Fibroblast of mammary gland (primary cell): ENCODE measurements at places on chromosomes 5 and 9.
A peak's percentile ranks its signal among the peaks of the same experiment; 100 is the strongest.

DNA sequence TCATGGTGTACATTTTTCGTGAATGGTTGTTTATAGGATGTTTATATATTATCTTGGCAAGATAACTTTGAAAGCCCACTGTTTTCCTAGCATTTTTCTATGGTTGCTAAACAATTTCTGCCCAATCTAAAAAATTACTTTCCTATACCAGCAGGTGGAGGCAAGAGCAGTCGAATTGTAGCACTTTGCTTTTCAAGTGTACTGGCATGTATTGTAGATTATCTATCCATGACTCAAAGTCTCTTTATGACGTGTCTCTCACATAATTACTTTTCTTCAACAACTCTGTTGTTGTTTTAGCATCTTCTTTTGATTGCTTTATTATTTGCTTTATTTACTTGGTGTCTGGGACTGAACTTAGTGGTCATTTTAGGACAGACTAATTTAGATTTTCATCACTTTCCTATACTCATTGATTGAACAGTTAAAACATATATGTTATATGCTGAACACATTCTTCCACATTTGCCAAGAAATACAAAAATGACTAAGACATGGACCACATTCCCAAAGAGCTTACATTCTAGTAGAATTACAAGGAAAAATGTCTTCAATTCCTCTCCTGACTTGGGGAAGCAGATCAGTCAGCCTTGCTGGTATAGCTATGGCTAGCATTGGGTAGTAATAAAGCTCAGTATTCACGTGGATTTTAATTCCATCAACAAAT lies 20.7 kb downstream of the NLN start:
- peak; percentile 90 for DNase-seq

DNA sequence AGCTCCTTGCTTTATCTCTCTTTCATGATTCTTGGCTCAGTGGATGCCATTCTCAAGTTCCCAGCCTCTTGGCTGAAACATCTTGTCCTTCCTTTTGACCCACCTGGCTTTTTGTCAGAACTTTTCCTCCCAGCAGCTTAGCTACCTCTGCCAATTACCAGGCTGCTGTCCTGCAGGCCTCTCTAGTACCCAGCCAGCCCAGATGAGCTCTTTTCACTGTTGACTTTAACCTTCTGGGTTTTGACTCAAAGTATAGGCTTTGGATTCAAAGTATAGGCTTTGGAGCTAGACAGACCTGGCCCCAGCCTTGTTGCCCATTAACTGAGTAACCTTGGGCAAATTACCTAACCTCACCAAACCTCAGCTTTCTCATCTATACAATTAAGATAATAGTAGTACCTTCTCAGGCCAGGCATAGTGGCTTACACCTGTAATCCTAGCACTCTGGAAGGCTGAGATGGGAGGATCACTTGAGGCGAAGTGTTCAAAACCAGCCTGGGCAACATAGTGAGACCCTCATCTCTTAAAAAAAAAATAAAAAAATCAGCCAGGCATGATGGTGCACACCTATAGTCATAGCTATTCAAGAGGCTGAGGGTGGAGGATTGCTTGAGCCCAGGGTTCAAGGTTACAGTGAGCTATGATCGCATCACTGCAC lies 6.6 kb upstream of the TMEFF1 start:
- DNase-seq = peak; percentile 19

- DNase-seq = no peak
Observed at GRCh38 chr5:138515556-138516245, 27.3 kb downstream of the ETF1 start.

DNA sequence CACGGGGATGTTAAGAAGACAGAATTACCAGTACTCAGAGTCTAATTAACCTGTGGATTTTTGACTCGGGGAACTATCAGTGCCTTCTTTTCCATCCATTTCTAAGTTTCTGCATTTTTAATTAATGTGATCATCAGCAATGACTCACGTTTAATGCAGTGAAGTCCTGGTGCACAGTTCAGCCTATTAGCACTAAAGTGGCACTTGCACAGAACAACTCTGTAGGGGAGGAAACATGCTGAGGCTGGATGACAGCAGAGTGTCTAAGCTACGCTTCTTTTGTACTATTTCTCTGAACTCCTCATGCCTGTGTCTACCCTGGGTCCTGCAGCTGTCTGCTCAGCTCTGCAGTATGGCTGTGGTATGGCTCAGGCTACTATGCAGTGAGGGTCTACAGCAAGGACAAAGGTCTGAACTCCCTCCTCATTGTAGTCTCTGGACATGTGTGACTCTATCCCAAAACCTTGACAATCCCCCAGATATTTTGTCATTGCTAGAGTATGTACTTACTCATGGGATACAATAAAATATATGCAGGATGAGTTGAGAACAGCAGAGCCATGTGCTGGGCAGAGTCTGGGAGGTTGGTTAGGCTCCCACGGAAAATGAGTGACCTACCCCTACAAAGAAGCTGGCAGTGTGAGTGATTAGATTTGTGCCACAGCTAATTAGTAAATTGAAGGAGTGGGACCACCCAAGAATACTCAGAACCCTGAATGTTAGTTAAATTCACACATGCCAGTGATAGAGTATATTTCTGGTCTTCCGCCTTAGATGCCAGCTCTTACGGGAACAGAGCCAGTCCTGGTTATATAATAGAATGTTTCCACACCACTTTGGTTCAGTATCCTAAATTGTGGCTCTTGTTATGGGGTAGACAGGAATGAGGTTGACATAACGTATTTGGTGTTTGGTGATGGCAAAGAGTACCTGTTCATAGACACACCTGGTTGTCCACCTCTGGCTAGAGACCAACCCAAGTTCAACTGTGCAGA lies 148.0 kb downstream of the GHR start:
- peak; percentile 48 for DNase-seq

DNA sequence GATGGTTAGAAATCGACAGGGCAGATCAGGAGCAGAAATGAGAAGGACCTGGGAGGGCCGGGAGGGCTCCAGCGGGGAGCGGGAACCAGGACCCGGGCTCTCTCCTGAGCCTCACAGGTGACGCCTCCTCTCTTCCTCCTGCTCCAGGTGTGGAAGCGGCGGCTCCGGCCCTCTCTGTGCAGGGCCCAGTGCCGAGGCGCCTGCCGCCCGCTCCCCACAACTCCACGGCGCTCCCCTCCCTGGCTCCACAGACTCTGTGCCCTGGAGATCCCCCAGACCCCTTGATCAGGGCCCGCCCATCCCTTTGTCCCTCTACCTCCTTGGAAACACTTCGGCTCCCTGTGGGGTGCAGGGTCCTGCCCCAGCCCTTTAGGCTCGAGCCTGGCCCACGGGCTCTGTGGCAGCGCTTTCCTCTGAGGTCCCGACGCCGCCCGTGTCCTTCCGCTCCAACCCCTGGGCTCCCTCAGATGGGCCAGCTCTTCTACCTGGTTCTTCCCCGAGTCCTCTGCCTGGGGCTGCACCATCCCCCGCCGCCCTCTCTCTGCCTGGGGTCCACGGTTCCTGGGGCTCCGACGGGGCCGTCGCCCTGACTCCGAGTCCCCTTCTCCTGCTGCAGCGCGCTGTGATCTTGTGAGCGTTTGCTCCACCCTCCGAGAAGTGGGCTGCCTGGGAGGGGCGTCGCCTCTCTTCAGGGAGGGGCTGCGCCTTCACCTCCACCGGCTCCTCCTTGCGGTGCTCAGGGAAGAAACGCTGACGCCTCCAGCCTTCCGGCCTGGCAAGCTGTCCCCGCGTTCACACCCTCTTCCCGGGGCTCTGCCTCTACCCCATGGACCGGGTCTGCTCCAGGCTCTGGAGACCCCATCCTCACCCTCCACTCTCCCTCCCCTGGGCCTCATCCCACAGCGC lies 22.4 kb upstream of the SLC6A3 start:
- DNase-seq = no peak

DNA sequence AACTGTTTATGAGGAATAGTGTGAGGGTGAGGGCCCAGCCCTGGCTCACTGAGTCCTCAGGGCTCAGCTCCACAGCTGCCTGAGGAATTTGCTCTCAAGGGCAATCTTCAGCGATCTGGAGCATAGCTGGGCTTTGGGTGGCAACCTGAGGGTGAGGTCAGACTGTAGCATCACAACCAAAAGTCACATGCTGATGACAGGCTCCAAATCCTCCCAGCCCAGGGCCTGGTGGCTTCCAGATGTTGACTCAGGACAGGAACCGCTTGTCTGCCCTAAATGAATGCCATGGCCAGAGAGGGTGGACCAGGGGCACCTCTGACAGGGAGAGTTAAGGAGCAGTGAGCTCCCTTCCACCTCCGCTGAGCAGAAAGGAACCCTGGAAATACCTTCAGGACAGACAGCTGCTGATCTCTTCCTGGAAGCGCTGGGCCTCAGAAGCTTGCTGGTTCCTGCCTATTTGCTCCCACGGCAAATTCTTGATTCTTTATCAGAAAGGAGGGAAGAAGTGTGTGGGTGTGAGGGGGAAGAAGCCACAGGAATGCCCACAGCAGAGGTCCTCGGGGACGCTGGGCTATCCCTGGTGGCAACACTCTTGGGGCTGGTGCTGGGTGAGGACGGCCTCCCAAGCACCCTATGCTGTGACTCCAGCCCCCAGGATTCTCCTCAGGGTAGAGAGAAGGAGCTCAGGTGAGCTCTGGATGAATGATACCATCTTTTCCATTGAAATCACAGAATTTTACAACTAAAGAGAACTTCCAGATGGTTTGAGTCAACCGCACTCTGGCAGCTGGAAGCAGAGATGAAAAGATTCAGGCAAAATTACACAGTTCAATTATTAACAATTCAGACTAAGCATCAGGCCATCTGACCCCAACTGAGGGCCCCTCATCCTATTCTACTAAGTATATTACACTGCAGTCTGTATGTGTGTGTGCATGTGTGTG lies 13.8 kb upstream of the CTSL start:
- peak; percentile 97 for DNase-seq

DNA sequence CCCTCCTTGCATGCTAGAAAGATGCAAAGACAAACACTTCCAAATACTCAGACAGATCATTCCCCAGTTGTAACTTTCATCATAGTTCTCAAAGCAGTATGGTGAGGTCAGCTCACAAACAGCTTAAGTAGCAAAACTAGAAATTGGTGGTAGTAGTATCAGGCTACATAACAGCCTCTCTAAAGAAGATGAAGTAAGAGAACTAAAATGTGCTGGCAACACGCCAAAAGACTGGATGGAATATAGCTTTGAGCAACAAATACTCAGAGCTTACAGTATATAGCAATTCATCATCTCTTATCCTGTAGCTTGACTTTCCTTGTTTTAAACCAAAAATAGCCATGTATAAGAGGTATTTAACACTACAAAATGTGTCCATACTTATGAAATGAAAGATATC lies 7.5 kb downstream of the PFDN1 start:
- peak; percentile 93 for DNase-seq

- DNase-seq = peak; percentile 66
Observed at GRCh38 chr5:15702102-15702501, 202.1 kb downstream of the FBXL7 start.

DNA sequence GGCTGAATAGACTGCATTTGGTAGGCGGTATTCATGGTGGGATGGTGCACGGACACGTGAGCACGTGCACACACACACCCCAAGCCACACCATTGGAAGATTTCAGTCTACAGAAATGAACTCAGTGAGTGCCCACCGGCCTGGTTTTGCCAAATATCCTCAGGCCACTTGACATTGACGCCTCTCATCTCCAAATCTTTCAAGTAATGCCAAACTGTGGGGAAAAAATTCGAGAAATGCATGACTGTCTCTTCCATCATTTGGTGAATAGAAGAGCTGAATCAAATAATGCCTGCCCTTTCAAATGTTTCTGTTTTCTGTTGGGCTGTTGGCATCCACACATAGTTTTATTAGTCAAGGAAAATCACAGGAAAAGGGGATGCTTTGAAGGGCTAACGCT lies 182.3 kb upstream of the EFNA5 start:
- no peak for DNase-seq

- DNase-seq = no peak
Observed at GRCh38 chr9:219670-220365, 5.2 kb downstream of the DOCK8 start.

- no peak for DNase-seq
Observed at GRCh38 chr9:79390077-79390698, 181.6 kb upstream of the TLE4 start.

DNA sequence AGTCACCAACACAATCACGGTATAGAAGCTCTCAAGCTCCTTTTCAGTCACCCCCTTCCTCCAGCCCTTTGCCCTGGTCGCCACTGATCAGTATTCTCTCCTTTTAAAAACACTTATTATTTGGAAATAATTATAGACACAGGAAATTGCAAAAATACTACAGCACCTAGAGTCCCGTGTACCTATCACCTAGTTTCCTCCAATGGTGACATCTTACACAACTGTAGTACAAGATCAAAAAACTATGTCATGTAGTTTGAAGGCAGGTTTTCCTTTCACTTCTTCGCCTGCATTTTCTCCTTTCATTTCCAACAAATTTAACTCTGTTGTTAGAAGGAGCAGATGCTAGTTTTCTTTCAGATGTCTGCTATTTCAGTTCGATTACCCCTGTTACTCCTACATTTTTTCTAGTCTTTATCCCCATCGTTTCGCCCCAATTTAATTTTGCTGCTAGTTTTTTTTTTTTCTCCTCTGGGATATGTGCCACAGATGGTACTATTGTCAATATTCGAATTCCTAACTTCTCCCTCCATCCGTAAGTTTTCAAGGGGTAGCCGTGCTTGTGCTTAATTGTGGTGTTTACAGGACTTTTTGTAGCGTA lies 612 bp upstream of the ATG10 start:
- DNase-seq = peak; percentile 34

- DNase-seq = peak; percentile 28
Observed at GRCh38 chr5:167710444-167711073, 580.9 kb upstream of the WWC1 start.

DNA sequence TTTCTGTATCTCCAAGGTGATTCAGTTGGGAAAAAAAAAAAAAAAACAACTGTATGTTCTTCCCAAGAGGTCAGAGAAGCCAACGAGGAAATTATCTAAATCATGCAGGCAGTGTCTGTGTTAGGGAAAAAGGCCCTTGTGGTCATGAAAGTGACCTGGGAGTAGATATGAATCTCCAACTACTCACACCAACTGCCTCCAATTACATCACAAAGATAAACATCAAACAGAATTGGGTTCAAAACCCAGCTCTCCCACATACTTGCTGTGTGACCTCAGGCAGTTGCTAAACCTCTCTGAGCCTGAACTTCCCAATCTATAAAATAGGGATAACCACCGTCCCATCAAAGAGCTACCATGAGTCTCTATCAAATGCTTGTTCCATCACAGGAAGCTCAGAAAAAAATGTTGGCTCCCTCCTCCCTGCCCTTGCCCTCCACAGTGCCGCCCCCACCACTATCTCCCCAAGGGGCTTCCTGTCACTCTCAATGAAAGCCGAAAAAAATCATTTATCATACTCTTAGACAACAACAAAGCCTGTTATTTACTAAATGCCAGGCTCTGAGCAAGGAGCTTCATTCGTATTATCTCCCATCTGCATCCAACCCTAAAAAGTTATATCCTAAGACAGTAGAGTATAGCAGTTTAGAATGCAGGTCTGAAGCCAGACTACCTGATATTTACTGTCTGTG lies 42.9 kb downstream of the CDK5RAP2 start:
- DNase-seq = no peak

DNA sequence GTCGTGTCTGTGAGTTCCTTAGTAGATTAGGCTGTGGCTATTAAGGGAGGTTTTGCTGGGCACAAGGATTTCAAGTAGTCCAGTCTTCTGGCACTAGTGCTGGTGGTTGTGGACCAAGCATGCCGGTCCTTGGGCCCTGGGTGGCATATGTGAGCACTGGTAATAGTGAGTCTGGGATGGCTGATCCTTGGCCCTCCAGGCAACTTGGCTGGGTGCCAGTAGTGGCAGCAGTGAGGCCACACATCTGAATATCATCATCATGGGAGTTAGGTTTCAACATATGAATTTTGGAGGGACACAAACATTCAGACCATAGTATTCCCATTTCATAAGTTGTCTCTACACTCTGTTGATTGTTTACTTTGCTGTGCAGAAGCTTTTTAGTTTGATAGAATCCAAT lies 25.3 kb upstream of the APBA1 start:
- DNase-seq = no peak
